Osteoblast (primary cell): ENCODE measurements at places on chromosomes 16 and 17. TPM values are rescaled to one million over a fixed set of nuclear protein-coding genes. Genes with fewer than 3 reads are reported as not detected.

Gene RDM1
- total RNA-seq: 0.29 and 0.36 TPM in 2 replicates

Gene HSD11B2
- total RNA-seq: not detected in 2 replicates

Gene IL21R
- total RNA-seq: 10.1 and 13.8 TPM in 2 replicates

Gene ARL5C
- total RNA-seq: not detected in 2 replicates

Gene EFNB3
- total RNA-seq: 1.8 and 2.7 TPM in 2 replicates

Gene ITGAD
- total RNA-seq: not detected in 2 replicates

Gene WFIKKN1
- under 0.01 and 0.36 TPM in 2 replicates for total RNA-seq

Gene KRTAP16-1
- not detected in 2 replicates for total RNA-seq

Gene HIGD1B
- not detected in 2 replicates for total RNA-seq

Gene CCL16
- total RNA-seq: not detected in 2 replicates

Gene PROCA1
- total RNA-seq: 0.36 and 0.88 TPM in 2 replicates

Gene TPSG1
- total RNA-seq: not detected in 2 replicates

Gene PRM2
- not detected in 2 replicates for total RNA-seq

Gene KRTAP9-8
- not detected in 2 replicates for total RNA-seq

Gene WDR45B
- total RNA-seq: 66.2 and 66.3 TPM in 2 replicates

Gene TSNAXIP1
- 0.88 and 1.8 TPM in 2 replicates for total RNA-seq
